ENCODE measurements at places on chromosomes 2 and 18. TPM values are rescaled to one million over a fixed set of nuclear protein-coding genes. Genes with fewer than 3 reads are reported as not detected.

DNA sequence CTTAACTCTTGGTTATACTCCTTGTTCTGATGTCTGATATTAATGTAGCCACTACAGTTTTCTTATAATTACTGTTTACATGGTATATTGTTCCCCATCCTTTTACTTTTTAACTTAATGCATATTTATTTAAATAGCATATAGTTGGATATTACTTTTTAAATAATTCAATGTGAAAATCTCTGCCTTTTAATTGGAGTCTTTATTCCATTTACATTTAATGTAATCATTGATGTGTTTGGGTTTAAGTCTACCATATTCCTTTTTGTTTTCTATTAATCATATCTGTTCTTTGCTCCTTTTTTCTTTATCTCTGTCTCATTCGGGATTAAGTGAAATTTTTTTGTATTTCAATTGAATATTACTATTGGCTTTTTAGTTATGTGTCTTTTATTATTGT is 109.1 kb downstream of the MTX2 start:
- no peaks in the 10 kb centered on the region for H3K36me3 ChIP-seq
- DNase-seq, result no peak
- no peak overlapping the region for H3K27ac ChIP-seq
- H3K4me1 ChIP-seq, result no peaks in the 10 kb centered on the region

Gene DGUOK
- 36.2 TPM for total RNA-seq

DNA sequence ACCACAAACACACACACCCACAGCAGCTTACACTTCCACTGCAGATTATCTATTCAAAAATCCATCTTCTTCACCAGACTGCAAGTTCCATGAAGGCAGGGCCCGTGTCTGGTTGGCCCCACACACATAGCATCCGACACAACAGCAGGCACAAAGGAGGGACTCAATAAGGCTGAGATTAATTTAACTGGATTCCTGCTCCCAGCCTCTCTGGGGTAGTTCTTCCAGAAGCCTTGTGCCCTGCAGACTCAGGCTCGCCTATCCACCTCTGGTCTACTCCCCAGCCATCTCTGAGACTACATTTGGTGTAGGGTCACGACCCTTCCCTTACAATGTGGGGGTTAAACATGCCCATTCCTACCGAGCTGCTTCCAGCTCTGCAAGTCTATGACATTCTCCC is 57.7 kb downstream of the TRABD2A start:
- no peaks in the 10 kb centered on the region for H3K27me3 ChIP-seq
- no peaks in the 10 kb centered on the region for H3K36me3 ChIP-seq
- no peak overlapping the region for H3K27ac ChIP-seq
- no peak overlapping the region for H3K4me3 ChIP-seq
- H3K4me1 ChIP-seq, result no peaks in the 10 kb centered on the region

- no peak overlapping the region for H3K27ac ChIP-seq
- no peaks in the 10 kb centered on the region for H3K27me3 ChIP-seq
- H3K4me1 ChIP-seq, result no peaks in the 10 kb centered on the region
- no peak overlapping the region for H3K4me3 ChIP-seq
- no peak for DNase-seq
- H3K36me3 ChIP-seq, result no peaks in the 10 kb centered on the region
These were observed 143.7 kb upstream of the TMEM200C start for GRCh38 chr18:6039055-6039454.

DNA sequence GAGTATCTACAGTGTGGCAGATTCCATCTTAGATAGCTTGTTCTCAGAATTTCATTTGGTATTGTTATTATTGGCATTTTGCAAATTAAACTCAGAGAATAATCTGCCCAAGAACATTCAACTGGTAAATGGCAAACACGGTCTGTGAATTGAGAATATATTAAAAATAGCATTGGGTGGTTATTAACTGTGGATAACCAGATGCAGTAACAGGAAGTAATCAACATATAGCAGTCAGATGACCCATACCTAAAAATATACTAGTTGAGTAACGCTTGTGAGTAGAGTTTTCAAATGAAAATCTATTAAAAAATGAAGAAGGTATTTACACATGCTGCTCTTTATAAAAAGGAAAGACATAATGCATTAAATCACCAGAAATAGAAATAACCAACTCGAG is 129.5 kb downstream of the ZNF804A start:
- H3K27me3 ChIP-seq, result no peaks in the 10 kb centered on the region
- no peaks in the 10 kb centered on the region for H3K36me3 ChIP-seq
- H3K4me3 ChIP-seq, result no peak overlapping the region
- no peak for DNase-seq

All from thoracic aorta (tissue), 2 donors.